ENCODE measurements at places on chromosomes 2 and 18. TPM values are rescaled to one million over a fixed set of nuclear protein-coding genes. Genes with fewer than 3 reads are reported as not detected.
A peak's percentile ranks its signal among the peaks of the same experiment; 100 is the strongest.

DNA sequence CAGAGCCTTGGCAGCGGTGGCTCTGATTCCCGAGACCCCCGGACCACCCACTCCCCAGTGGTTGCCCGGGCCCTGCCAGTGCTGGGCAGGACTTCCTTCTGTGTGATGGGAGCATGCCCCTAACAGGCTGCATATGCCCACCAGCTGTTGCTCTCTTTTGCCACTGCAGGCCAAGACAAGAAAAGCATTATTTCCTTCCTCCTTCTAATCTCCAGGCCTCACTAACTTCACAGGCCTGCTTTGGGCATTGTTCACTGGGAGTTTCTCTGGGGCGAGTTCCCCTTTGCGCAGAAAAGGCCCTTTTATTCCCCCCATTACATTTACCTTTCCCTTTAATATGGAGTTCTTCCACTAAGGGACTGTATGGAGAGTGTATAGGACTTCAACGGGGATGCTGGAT, 249.1 kb upstream of the SIX2 start:
- no peak overlapping the region for H3K4me3 ChIP-seq
- no peak for DNase-seq
- no peak overlapping the region for H3K27ac ChIP-seq

The MAP4K3 gene
- 6.5 TPM for total RNA-seq

DNA sequence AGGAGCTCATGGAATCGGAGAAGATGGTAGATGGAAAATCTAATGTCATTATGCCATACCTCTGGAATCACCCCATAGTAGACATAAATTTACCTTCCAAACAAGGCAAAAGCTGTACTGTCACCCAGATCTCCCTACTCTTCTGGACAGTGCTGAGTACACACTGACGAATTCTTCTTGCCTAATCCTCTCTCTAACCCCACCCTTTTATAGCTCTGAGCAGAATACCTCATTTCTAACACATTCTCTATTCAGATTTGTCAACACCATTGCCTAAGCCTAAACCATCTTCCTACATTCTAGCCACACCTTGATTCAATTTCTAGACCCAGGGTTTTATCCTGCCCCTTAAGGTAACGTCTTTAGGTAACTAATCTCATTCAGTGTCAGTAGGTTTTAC, 321.0 kb upstream of the NRP2 start:
- H3K36me3 ChIP-seq: no peaks in the 10 kb centered on the region
- no peak overlapping the region for H3K27ac ChIP-seq
- H3K4me3 ChIP-seq: no peak overlapping the region

The CFAP210 gene
- not detected for total RNA-seq

The ANKRD62 gene
- not detected for total RNA-seq

DNA sequence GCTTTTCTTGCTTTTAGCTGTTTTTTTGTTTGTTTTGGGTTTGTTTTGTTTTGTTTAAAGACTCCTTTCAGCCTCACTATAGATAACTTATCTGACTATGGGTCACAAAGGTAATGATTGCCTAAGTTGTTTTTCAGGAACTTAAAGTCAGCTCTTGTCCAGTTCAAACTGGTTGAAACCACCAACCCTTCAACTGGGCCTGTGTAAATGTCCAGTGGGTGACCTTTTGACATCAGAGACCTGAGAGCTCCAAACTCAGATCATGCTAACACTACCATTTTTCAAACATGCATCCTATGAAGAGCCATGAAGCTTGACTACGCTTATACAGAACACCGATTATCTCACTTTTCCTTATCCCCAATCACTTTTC, 144.6 kb upstream of the RMP24 start:
- H3K36me3 ChIP-seq: peaks cover 4% of the 10 kb centered on the region
- H3K4me1 ChIP-seq: peaks cover 3% of the 10 kb centered on the region
- peaks cover 24% of the 10 kb centered on the region for H3K27me3 ChIP-seq
- no peak overlapping the region for H3K4me3 ChIP-seq

GRCh38 chr2:161030260-161031063, 129.8 kb upstream of the TANK start:
- no peak for DNase-seq
- H3K4me1 ChIP-seq: peaks cover 5% of the 10 kb centered on the region
- H3K36me3 ChIP-seq: no peaks in the 10 kb centered on the region
- H3K27ac ChIP-seq: no peak overlapping the region
- no peaks in the 10 kb centered on the region for H3K27me3 ChIP-seq

GRCh38 chr2:105072039-105072438, 34.2 kb downstream of the MRPS9 start:
- no peak overlapping the region for H3K4me3 ChIP-seq
- peaks cover 16% of the 10 kb centered on the region for H3K4me1 ChIP-seq
- peaks cover 16% of the 10 kb centered on the region for H3K36me3 ChIP-seq
- no peak overlapping the region for H3K27ac ChIP-seq
- H3K27me3 ChIP-seq: no peaks in the 10 kb centered on the region

DNA sequence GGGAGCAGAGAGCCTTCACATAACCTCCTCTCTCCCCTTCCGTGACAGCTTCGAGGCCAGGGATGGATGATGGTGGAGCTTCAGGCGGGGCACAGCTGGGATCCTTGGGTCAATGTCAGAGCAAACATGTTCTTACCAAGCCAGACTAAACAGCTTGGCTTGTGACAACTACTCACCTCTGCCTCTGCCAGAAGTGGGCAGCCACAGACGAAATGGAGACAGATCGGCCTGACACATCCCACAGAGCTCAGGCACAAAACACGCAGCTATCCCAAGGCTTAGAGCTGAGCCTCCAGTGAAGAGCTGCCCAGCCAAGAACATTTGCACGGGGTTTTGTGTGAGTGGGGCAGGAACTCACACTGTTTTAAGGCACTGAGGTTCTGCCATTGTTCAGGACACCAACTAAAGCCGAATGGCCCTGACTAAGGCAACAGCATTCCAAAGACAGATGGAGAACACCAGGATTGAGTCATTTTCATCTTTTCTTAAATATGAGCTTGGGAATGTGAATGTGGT, 12.8 kb downstream of the PXDN start:
- H3K27me3 ChIP-seq: no peaks in the 10 kb centered on the region
- no peaks in the 10 kb centered on the region for H3K4me1 ChIP-seq
- no peak overlapping the region for H3K4me3 ChIP-seq
- no peak for DNase-seq
- H3K36me3 ChIP-seq: no peaks in the 10 kb centered on the region

The HOXD3 gene
- total RNA-seq: not detected

DNA sequence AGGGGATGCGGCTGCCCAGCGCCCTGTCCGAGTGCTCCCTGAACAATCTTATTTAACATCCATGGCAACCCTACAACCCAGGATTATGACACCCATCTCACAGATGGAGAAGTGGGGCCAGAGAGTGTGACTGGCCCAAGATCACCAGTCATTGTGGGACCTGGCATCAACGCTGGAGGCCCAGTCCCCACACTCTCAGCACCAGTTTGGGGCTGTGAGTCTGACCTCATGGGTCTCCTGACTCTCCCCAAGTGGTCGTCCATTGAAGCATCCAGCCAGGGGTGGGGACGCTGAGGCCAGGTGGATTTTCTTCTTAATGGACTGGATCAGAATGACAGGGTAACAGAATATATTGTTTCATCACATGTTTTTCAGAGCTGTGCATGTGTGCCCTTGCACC, 24.5 kb downstream of the MAL start:
- H3K36me3 ChIP-seq: peaks cover 31% of the 10 kb centered on the region
- H3K4me3 ChIP-seq: no peak overlapping the region
- peaks cover 77% of the 10 kb centered on the region for H3K4me1 ChIP-seq
- H3K27ac ChIP-seq: peak overlapping the region; percentile 81
- no peaks in the 10 kb centered on the region for H3K27me3 ChIP-seq

GRCh38 chr2:61882850-61883249, 5.6 kb downstream of the CCT4 start:
- peaks cover 31% of the 10 kb centered on the region for H3K4me1 ChIP-seq
- no peak overlapping the region for H3K27ac ChIP-seq
- H3K4me3 ChIP-seq: no peak overlapping the region
- no peak for DNase-seq
- H3K36me3 ChIP-seq: peaks cover 58% of the 10 kb centered on the region

DNA sequence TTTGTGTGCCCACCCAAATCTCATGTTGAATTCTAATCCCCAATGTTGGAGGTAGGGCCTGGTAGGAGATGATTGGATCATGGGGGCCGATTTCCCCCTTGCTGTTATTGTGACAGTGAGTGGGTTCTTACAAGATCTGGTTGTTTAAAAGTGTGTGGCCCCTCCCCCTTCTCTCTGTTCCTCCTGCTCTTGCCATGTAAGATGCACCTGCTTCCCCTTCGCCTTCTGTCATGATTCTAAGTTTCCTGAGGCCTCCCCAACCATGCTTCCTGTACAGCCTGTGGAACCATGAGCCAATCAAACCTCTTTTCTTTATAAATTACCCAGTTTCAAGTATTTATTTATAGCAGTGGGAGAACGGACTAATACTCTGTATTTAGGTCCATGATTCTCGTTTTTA, 588.1 kb downstream of the DCDC2C start:
- H3K4me1 ChIP-seq: no peaks in the 10 kb centered on the region
- no peaks in the 10 kb centered on the region for H3K27me3 ChIP-seq
- no peak overlapping the region for H3K4me3 ChIP-seq
- DNase-seq: no peak

The IL36G gene
- not detected for total RNA-seq

DNA sequence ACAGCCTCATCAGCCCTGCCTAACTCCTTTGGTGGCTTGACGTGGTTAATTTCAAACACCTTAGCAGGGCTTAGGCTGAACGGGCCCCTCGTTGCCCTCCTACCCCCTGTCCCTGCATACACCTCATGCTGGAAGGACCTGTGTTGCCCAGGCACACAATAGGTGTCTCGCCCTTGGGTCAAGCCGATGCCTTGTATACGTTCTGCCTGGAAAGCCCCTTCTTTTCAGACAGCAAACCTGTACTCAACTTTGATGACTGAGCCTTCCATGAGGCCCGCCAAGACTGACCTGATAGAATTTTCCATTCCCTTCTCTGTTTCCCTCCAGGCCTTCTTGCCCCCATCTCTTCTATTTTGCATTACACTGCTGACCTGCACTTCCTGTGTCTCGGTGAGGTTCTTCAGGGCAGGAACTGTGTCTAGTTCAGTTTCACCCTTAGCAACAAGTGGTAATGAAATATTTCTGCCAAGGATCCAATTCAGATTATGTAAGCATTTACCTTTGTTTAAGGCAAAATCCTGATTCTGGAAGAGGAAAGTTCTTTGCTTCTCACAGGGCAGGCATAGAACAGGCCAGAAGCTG, 7.9 kb downstream of the GREB1 start:
- no peak for DNase-seq
- H3K27me3 ChIP-seq: peaks cover 28% of the 10 kb centered on the region
- no peaks in the 10 kb centered on the region for H3K4me1 ChIP-seq
- H3K4me3 ChIP-seq: no peak overlapping the region

The ZC3H15 gene
- total RNA-seq: 106 TPM

The CD8B gene
- 319 TPM for total RNA-seq

The SLC4A5 gene
- 2.0 TPM for total RNA-seq

The KLHL14 gene
- not detected for total RNA-seq
